Esophagus squamous epithelium (tissue), 5 donors: ENCODE measurements at places on chromosomes 4 and X.

DNA sequence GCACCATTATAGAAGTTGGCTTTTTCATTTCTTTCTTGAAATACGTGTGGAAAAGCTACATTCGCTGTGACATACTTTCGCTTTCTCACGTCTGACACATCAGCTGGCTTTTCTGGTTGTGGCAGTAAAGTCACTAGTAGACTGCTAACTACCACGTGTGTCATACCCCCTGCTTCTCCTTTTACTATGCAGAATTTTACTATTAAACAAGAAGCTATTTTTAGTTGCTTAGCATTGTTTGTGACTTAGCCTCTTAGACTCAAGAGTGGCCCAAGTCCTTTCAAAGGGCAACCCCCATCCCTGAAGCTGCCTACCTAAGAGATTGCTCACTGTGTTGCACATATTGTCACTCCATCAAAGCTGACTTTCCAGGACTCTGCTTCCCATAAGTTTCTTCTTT lies 2.1 kb upstream of the IL2 start:
- no peak for DNase-seq

DNA sequence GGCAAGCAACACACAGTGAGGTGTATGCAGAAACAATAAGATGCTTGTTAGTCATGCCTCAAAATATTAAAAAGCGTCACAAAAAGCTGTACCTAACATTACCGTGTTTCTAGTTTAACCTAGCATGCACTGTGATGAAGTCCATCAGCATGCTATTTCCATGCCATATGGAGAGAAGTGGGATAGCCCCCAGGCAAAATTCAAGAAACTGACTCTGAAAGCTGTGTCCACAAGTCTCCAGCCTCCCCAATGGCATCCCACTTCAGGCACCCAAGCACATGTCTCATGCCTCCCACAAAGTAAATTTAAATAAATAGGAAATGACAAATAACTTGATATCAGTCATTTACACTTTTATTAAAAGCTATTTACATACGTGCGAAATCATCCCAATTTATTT lies 10.8 kb downstream of the GABRA2 start:
- no peak for DNase-seq

DNA sequence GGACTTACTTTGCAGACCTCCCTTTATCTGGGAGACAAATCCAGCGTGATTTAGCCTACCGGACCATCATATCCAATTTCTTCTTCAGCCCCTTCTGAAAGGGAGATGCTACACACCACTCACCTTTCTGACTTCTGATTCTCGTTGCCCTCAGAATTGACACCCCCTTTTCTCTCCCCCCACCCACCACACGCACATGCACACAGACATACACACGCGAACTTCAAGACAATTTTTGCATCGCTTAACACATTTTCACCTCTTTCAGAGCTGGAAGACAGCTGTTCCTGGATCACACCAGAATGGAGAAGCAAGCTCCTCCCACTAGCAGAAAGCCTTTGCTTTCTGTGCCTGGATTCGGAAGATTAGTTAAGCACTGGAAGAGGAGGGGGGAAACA lies 1.0 kb upstream of the SNCA start:
- no peak for DNase-seq

GRCh38 chr4:4871242-4871572 lies 11.7 kb downstream of the MSX1 start:
- no peak for DNase-seq

DNA sequence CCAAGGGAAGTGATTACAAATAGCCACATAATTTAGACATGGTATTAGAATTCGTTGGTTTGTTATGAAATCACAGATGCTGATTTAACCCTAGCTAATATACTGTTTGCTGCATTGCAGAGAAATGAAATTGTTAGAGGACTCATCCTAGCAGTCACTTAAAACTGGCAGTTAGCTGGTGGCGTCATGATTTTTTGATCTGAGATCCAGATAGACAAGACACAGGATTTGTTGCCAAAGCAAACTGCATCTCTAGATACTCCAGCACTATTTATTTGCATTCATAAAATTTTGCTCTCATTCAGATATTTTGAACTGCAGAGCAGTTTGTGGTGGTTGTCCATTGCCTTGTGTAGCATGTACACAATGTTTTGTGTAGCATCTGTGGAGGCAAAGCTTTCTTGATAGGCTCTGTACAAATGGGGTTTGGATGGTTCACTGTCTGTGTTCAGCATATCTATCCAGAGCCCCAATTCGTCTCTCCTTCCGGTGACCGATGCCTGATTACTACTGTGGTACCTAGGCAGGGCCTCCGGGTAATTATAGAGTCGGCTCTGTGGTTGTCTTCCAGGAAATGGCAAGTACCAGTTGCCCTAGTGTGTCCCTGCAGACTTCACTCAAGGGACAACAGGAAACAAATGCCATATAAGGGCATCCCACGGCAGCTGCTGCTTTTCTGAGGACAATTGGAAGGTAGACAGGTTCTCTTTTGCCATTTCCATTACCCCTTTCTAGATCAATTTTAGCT lies 30.1 kb upstream of the SPARCL1 start:
- DNase-seq = no peak

GRCh38 chr4:144658903-144659302 lies 12.9 kb downstream of the HHIP start:
- DNase-seq = no peak

DNA sequence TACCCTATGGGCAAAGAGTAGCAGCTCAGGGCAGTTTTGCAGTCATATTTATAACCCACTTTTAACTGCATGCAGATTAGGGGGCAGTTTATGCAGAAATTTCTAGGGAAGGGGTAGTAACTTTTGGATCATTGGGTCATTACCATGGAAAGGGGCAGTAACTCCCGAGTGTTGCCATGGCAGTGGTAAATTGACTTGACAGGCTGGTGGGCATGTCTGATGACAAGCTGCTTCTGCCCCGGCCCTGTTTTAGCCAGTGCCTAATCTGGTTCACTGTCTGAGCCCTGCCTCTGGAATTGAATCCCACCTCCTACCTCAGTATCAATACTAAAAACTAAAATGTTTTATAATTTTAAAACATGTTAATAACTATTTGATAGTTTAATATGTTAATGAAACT lies 362.1 kb upstream of the ATOH1 start:
- no peak for DNase-seq

DNA sequence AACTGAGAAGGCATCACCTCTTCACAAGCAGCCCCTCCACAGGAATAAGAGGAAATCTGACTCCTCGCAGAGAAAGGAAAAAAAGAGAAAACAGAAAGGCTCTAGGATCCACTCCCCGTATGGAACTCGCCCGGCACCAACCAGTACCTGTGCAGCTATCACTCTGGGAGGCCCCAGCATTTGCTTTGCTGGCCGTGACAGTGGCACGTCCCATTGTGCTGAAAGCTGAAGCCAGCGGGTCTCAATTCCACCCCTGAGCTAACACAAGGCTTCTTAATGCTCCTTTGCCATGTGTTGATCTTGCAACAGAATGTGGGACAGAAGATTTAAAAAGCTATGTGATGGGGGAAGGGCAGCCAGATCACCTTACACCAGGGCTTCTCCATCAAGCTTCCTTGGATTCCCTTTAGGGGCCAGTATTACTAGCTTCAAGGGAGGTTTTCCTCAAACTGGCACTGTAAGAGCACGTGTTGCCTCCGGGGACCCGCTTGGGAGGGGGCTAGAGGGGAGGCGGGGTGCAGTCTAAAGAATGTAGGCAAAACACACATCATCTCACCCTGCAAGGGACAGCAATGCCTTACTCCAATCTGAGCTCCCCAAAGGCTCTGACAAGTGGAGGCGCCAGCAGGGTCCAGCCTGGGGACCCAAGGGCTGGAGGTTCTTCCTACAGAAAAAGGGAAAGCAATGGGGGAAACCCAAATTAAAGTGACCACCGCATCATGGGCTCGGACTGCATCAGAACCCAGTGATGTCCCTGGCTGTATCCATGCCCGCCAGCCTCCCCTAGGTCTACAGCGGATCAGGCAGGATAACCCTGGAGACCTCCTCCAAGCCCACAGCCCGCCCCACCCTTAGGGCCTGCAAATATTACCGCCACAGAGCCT lies 1.2 kb downstream of the USP46 start:
- no peak for DNase-seq

- no peak for DNase-seq
These were observed 96.5 kb downstream of the CHRDL1 start for GRCh38 chrX:110699109-110699508.

DNA sequence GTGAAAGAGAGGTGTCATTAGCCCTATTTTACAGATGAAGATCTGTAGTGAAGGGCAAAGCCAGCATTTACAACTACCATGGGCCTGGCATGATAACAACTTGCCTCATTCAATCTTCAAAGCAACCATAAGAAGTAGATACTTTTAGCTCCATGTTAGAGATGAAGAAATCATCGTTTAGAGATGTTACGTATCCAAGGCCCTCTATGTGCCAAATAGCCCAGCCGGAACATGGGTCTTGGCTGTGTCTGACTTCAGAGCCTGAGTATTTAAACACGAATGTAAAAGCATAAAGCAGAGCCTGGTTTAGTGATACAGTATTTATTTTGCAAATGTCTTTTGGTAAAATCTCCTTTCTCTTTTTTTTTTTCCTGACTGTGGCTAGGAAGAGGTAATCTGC lies 197.1 kb downstream of the RASL11B start:
- no peak for DNase-seq

DNA sequence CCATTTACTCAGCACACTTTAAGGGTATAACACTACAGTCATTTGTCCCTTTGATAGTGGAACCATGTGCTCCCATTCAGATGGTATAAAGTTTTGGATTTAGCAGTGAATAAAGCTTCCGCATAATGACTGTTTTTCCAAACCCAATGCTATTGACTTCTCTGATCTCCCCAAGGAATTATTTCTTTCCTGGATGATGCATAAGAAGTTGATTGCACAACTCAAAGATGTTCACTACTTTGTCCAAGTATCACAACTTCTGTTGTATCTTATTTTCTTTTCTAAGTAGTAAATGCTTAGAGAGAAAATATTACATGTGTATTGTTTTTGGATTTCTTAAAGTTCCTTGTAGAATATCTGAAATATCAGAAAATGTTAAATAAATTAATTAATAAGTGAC lies 300.2 kb downstream of the GPM6A start:
- DNase-seq = no peak
